ENCODE measurements at places on chromosomes 1 and 21.

GRCh38 chr1:204358605-204359004, 1.1 kb downstream of the PLEKHA6 start:
- no peak for DNase-seq

DNA sequence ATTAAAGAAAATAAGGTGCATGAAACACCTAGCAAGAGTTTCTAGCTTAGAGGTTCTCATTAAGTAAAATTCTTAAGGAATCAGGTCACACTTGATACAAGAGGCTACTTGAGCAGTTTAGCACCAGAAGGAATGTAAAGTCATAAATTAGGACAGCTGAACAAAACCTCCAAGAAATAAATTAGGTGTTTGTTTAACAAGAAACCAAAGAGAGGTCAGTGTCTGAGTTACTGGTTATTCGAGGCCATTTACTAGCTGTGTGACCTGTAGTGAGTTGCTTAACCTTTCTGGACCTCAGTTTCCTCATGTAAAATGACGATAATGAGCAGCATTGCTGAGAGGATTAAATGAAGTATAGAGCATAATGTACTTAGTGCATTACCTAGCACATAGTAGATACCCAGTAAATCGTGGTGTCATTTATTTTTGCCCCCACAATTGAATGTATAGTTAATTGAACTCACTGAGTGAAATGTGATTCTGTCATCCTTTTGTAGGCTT, 908 bp upstream of the ELK4 start:
- no peak for DNase-seq

DNA sequence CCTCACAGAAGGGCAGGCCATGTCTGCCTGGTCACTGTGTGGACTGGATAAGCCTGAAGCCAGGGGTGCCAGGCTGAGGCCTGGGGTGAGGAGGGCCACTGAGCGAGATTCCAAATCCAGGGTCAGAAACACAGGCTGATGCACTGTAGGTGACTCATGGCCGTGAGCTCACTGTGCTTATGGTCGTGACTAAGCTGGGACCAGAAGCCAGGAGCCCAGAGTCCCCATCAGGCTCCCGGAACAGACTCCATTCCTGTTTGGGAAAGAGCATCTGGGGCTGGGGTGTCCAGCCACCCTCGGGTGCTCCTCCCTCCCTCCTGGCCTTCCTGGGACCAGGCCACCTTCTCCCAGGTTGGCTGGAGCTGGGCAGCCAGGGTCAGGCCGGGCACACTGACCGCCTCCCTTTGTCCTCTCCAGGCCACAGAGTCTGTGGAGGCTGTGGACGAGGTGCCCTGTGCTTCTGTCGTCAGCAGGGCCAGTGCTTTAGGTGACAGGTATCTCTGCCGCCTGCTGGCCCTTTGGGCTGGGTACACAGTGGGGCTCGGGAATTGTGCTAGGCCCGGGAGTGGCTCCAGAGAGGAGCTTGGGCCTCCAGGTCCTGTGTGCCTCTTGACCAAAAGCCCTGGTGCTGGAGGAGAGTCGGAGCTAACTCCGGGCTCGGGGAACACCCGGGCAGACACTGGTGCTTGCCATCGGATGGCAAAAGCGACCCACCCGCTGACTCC, 36.7 kb downstream of the AJAP1 start:
- DNase-seq: no peak

GRCh38 chr1:48222501-48223242, at the start of gene SLC5A9:
Gene SLC5A9, plus strand, starts transcription at chr1:48222716. Its CDS starts 21 bp downstream, at chr1:48222737.
- DNase-seq: no peak

DNA sequence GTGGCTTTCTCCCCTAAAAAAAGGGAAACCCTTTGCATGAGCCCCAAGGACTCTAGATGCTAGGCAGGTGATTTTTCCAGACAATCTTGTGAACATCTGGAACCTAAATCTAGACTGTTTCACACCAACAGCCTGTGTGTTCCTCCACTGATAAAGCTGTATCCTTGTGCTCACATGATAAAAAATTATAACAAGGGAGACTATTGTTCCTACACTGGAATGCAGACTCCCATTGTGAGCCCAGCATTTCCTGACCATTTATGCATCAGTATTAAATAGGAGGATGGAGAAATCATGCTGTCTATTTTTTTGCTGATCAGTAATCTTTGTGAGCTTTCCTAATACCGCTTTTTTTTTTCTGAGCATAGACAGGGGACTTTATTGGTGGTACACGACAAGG, 52.5 kb downstream of the ZNF697 start:
- no peak for DNase-seq

- DNase-seq: no peak
These were observed 94.1 kb upstream of the HIVEP3 start for GRCh38 chr1:42012852-42013251.

GRCh38 chr21:34818662-34819158, 149.9 kb downstream of the CLIC6 start:
- no peak for DNase-seq

DNA sequence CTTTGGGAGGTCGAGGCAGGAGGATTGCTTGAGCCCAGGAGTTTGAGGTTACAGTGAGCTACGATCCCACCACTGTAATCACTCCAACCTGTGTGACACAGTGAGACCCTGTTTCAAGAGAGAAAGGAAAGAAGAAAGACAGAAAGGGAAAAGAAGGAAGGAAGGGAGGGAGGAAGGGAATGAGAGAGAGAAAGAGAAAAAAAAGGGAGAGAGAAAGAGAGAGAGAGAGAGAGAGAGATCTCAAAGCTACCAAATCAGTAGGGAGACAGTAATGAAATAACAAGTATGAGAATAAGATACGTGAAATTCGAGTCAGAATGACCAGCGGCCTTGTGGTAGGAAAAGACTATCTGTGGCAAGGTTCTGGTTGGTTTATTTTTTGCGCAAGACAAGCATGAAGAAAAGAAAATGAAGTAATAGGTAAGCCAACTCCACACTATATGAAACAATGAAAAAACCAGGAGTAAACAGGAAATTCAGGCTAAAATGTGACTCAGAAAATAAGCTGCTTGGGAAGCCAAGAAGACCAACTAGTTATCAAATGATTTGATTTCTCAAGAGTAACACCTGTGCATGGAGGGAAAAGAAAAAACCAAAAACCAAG, 8.9 kb downstream of the MTF1 start:
- no peak for DNase-seq

GRCh38 chr1:27519331-27520258, 29.6 kb upstream of the WASF2 start:
- DNase-seq: no peak

DNA sequence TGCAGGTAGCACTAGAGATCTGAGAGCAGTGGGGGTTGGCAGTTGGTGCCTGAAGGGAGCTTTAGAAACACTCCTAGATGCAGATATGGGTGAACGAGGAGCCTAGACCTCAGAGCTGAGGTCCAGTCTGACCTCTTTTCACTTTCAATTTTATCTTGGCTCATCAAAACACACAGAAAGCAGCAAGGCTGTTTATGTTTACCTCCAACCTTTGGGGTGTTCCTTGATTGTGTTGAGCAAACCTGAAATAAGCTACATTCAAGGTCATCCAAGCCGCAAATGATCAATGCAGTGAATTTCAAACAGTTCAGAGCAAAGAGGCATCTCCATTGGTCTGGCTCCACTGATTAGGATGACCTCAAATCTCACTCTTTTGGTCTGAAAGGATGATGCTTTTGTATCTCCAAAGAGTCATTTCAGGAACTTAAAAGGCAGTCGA, 1.3 kb downstream of the LY9 start:
- no peak for DNase-seq

GRCh38 chr1:200480964-200481363, 71.1 kb upstream of the ZNF281 start:
- DNase-seq: no peak

DNA sequence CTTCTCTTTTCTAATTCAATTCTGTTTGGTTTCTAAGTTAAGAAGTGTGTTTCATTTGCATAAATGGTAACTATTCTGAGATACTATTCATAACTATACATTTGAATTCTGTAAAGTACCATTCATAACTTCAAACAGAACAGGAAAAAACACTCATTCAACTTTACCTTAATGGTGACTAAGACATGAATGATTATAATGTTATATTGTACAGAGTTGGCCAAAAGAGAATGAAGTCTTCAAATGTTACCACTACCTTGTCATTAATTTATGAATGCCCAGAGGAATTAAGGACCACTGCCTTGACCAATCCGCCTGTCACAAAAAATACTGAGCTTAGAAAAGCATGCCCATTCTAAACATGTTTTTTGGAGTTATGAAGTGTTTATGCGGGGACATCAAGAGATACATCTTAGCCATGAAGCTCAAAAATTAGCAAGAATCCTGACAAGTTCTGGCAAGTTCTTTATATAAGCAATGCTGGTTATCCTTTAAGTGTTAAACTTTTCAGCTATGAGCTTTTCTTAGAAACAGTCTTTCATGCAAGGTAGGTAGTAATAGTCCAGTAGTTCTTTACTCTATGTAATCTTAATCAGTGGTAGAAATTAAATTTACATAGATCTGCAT, 7.9 kb downstream of the WASF2 start:
- DNase-seq: no peak

All from skin of body (tissue), 3 donors.